ENCODE measurements at places on chromosomes 16 and 17.

GRCh38 chr16:27046958-27047518 lies 19.7 kb upstream of the C16orf82 start:
- no peak for DNase-seq

- no peak for DNase-seq
Measured at GRCh38 chr17:48553190-48553547, 8.3 kb upstream of the HOXB2 start.

GRCh38 chr16:11396241-11397048 lies 51.2 kb downstream of the RMI2 start:
- DNase-seq, result peak; percentile 40

DNA sequence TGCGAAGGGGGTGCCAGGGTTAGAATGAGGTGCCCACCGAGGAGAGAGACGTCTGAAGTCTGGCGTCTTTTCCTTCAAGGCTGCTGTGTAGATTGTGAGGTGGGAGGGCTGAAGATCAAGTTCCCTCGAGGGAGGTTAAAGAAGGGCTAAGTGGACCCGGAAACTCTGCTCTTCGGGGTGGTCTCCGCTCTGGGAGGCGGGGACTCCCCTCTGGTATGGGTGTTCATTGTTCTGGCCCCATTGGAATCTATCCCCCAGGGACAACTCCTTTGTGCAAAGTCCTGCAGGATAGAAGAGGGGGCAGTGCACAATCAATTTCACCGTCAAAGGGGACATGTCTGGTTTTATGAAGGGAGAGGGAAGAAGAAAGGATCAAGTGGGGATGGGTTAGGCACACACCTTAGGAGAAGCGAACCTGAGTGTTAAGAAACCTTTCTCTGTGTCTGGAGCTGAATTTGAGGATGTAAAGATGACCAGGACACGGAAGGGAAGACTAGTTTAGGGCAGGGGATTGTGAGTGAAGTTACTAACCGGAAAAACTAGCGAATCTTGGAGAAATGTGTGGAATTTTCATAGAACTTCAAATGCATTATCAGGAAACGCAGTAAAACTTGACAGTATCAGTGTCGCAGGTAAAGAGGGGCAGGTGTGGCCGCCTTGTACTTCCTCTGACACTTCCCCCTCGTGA lies 809 bp upstream of the RAB34 start:
- DNase-seq, result no peak

GRCh38 chr17:32355649-32356377 lies 5.9 kb downstream of the ZNF207 start:
- DNase-seq, result no peak

DNA sequence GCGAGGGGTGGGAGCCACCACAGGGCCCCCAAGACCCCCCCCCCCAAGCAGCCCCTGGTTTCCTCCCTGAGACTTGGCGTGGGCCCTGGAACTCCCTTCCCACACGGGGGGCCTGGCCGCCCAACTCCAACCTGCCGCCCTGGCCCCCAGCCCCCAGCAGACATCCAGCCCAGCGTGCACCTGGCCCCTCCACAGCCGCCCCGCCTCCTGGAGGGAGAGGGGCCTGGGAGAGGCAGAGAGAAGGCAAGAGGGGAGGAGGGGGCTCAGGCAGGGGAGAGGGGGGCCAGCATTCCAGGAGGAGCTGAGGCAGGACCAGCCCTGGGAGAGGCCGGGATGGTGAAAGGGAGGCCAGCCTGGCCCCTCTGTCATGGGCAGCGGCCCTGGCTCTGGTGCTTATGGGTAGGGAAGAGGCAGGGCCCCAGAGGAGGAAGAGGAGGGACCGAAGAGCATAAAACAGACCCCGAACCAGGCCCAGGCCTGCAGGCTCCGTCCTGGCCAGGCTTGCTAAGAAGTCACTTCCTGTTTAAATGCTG lies 16.7 kb downstream of the IL34 start:
- no peak for DNase-seq

DNA sequence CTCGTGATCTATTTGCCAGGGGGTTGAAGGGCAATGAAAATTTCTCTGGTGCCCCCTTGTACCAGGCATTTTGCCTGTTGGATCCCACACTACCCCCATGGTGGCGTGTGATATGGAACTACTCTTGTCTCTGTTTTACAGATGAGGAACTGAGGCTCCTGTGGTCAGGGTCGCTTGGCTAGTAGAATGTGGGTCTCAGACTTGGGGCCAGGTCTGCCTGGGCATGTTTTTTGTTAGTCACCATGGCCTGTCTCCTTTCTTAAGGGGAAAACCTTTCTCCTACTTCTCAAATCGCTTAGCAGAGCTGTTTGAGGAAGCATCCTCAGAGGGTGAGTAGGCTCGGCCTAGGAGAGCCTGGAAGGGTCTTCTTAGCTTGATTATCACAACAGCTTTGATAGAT lies 51.2 kb downstream of the CLEC16A start:
- no peak for DNase-seq

DNA sequence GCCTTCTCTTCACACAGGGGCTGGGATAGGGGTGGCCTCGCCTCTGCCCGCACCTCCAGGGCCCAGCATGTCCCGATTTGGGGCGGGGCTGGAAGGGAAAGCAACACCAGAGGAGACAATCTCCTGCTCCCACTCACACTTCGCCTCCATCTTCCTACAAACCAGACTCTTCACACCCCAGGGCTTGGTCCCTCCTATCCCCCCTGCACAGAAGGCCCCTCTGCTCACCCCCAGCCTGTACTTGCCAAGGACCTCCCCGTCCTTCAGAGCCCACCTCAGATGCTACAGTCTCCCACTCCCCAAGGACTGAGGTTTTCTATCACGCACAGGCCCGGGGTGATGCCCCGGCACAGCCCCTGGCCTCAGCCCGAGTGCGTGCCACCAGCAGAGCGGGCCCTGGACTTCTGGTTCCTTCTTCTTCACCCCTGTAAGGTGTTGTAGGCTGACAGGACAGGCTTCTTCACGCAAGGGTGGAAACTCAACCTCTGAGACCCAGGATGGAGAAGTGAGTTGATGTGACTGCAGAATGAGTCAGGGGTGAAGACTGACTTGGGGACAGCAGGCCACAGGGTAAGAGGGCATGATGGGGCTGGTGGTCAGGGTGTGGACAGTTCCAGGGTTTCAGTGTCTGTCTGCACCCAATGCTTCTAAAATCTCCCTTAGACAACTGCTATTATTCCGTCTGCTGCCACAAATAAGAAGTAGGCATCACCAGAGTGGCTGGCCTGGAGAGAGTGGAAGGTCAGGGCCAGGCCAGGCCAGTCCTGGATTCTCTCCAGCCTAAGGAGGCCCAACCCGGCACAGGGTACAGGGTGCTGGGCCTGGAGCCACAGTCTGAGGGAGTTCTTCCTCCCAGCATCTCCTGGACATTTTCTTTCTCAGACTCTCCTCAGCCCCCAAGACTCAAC lies 2.5 kb downstream of the ITGAE start:
- DNase-seq, result no peak

GRCh38 chr17:64300699-64300965 lies 37.6 kb upstream of the TEX2 start:
- no peak for DNase-seq

DNA sequence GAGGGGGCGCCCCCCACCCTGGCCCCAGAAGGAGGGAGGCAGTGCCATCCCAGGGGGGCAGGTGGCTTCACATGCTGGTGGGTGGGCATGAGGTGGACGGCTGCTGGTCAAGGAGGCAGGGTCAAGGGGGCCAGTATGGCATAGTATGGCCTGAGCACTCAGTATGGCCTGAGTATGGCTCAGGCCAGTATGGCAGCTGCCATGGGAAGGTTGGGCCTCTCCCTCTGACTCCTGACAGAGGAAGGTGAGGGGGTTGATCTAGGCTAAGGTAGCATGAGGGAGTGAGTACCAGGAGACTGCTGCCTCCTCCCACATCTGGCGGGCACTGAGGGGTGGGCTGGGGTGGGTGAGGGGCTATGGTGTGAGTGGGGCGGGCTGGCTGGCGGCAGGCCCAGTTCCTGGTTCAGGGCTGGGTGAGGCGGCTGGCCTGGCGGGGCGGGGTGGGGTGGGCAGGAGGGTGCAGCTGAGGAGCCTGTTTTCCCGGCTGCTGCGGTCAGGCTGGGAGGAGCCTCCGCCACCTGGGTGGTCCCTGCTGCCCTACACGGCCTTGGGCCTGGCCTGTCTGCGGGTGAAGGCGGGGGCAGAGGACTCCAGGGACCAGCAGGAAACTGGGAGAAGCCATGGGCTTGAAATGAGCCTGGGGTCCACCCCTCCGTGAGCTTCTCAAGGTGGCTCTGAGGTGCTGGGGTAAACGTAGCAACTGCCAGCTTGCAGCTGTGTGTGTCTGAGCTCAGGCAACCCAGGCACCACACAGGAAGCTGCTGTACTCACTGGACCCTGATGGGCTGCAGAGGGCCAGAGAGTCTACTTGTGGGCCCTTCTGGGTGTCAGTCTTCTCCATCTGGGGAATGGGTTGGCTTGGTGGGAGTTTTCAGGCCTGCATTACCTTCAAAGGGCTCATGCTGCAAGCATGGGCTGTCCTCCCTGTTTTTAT lies 57.0 kb downstream of the RAI1 start:
- DNase-seq, result no peak

- DNase-seq, result no peak
Measured at GRCh38 chr17:16438173-16438556, 22.8 kb downstream of the TRPV2 start.

- no peak for DNase-seq
Measured at GRCh38 chr17:47978324-47978723, 7.4 kb downstream of the CDK5RAP3 start.

DNA sequence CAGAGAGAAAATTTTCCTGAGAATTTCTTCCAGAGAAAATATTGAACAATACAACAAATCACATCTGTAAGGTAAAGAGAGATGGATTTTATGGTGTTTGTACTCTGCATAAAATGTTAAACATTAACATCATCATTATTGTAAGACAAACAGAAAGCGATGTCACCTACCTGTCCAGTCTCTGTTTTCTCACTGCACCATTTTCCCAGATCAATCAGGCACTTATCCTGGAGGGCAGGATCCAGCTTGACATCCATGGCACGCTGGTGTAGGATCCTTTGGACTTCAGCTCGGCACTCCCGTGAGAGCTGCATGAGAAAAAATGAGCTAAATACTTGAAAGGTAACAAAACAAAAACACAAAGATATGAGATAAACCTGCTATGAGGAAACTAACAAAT lies 55.9 kb upstream of the CLEC18B start:
- DNase-seq, result no peak

DNA sequence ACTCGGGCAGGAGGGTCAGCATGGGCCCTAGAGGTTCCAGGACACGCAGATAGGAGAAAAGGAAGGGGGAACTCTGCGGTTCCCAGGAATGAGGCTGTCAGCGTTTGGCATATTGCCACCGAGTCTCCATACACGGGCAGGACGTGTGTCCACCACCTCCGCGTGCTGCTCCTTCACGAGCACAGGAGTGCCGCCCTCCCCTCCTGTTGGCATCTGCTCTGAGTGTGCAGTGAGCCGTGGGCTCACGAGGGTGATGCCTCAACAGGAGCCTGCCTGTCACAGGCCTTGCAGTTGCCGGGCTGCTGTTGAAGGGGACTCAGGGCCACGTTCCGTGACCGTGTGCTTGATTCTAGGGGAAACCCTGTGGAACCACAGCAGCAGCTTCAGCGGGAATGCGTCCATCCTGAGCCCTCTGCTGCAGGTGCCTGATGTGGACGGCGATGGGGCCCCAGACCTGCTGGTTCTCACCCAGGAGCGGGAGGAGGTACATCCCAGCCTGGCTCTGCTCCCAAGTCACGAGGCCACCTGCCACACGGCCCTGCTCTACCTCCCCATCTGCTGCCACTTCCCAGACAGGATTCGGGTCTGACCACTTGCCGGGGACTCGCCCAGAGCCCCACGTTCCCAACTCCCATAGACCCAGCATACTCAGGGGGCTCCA lies 14.6 kb downstream of the RGS11 start:
- no peak for DNase-seq

DNA sequence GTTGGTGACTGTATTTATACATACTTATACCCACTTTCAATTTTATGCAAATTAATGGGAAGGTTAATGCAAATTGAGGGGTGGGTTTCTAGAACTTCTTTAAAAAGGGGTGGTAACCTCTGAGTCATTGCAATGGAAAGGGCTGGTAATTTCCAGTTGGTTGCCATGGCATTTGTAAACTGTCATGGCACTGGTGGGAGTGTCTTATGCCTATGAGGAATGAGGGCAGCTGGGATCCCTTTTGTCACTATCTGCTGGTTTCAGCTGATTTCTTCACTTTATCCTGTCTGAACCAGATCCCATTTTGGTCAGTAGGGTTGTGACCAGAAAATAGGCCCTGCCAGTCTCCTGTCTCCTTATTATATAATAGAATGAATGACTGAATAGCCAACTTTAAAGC lies 1006.7 kb upstream of the GOT2 start:
- no peak for DNase-seq

- no peak for DNase-seq
Measured at GRCh38 chr17:82281076-82281475, 7.6 kb upstream of the CSNK1D start.

- no peak for DNase-seq
Measured at GRCh38 chr16:74296104-74296431, 546 bp upstream of the PSMD7 start.

GRCh38 chr16:55481023-55481422 lies 2.0 kb downstream of the MMP2 start:
- DNase-seq, result no peak

DNA sequence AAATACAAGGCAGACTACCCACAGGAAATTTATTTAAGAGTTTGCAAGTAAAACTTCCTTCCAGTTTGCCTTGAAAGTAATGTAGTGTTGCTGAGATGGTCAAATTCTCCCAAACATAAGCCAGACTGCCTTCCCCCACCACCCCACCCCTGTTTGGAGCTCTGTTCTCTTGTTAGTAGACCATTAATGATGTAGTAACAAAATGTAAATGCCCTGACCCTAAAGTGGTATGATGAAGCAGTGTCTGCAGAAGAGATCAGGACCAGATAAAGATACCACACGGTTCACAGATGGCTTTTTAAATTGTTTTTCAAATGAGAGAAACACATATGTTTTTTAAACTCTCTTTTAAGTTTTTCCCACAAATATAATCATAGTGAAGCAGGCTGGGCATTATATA lies 136.4 kb upstream of the TMEM97 start:
- DNase-seq, result no peak

DNA sequence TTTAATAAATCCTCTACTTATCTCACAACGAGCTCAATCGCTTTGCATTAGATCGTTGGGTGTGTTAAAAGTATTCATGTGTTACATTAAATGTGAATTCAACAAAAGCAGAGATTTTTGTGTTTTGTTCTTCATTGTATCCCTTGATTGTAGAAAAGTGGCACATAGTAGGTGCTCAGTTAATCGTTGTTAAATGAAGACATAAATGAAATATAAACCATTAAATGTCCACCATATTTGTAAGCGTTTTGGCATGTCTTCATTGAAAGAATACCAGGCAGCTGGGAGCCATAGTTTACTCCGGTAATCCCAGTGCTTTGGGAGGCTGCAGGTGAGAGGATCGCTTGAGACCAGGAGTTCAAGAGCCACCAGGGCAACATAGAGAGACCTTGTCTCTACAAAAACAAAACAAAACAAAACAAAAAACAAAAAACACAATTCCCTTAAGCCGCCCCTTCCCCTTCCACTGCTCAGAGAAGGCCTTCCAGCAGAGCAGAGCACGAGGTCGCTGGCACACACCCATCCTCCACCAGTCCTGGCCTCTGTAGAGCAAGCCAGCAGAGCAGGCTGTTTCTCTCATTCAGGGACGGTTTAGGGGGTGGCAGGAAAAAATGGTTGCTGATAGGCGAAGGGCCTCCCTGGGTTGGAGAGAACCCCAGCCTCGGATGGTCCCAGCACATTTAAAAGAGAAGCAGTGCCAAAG lies 673 bp upstream of the CHD9 start:
- DNase-seq, result no peak
